EL (cell line): ENCODE measurements at places on chromosomes 13 and 19.

GRCh38 chr13:109331898-109332297, 454.5 kb downstream of the IRS2 start:
- peak; percentile 34 for DNase-seq

GRCh38 chr19:51480590-51480989, 2.3 kb downstream of the CEACAM18 start:
- DNase-seq = peak; percentile 7

GRCh38 chr13:99811067-99811700, 160.4 kb downstream of the ZIC5 start:
- DNase-seq = no peak

DNA sequence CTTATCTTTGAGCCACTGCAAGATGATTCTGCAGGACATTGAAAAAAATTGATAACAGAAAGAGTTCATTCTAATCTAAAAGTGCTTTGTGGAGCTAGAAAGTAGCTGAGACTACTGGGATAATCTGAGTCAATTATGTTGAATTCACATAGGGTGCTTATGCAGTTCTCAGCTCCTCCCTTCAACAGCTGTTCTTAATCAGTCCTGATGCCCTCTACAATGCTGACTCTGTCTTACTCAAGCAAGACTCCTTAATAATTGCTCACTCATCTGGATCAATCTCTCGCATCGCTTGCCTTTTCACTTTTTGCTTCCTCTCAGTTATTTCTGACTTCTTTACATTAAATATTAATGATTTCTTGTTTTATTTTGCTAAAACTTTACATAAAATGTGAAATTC, 182.1 kb downstream of the PCDH17 start:
- no peak for DNase-seq

DNA sequence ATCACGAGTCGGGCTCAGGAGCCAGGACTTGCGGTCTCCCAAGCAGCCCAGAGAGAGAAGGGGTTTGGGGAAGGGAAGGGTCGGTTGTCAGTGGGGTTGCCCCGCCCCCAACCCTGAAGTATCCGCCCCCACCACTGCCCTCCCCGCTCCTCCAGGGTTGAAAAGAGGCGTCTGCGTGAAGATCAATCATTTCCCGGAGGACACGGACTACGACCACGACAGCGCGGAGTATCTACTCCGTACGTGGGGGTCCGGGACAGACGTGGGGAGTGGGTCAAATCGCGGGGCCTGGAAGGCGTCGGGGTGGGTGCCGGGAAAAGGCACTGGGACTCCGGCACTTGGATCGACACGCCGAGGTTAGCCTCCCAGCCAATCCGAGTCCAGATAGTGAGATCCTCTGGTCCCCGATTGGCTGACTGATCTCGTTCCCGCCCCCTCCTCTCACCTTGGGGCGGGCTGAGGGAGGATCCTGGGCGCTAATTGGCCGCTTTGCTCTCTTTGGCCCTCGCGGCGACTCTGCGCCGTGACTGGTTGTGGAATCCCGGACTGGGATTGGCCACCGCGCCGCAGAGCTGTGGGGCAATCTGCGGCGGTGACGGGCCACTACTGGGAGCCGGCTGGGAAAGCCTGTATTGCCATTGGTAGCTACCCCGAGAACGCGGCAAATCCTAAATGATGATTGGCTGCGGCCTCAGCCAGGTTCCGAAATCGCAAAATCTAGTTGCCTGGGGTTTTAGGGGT, 13.3 kb upstream of the CACNG6 start:
- DNase-seq = peak; percentile 86

DNA sequence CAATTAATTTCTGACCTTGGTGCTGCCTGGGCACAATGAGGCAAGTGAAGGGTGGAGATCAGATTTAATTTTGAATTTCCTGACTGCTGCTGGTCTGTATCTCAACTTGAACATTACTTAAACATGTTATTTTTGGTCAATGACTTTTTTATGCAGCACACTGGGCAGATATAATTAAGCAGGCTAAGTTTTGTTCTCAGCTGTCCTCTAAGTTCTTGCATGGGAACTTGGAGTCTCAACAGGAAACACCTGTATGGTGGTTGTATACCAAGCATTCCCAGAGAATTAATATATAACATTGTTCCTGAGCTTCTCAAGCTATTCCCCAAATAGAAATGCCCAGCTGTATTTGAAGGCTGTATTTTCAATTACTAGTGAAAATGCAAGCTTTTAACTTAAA, 113.5 kb upstream of the EDNRB start:
- no peak for DNase-seq

- DNase-seq = no peak
Observed at GRCh38 chr19:1237027-1237659, 662 bp downstream of the CBARP start.

DNA sequence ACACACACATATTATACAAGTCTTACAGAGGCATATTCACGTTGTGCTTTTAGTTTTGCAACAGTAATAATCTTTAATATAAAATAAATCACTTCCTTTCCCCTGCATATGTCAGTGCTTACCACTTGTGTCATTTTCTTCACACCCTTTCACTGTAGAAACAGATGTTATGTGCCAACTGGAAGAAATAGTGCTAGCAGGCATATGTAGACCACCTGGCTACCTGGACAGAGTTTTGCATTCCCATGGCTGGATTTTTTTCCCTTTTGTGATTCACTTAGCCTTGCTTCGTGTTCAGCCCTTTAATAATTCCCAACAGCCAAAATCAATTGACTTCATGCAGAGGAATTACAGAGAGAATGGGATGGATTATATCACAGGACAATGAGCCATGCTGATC, 399.1 kb upstream of the SPRY2 start:
- DNase-seq = no peak

GRCh38 chr13:85661675-85662074, 137.5 kb downstream of the SLITRK6 start:
- DNase-seq = no peak

DNA sequence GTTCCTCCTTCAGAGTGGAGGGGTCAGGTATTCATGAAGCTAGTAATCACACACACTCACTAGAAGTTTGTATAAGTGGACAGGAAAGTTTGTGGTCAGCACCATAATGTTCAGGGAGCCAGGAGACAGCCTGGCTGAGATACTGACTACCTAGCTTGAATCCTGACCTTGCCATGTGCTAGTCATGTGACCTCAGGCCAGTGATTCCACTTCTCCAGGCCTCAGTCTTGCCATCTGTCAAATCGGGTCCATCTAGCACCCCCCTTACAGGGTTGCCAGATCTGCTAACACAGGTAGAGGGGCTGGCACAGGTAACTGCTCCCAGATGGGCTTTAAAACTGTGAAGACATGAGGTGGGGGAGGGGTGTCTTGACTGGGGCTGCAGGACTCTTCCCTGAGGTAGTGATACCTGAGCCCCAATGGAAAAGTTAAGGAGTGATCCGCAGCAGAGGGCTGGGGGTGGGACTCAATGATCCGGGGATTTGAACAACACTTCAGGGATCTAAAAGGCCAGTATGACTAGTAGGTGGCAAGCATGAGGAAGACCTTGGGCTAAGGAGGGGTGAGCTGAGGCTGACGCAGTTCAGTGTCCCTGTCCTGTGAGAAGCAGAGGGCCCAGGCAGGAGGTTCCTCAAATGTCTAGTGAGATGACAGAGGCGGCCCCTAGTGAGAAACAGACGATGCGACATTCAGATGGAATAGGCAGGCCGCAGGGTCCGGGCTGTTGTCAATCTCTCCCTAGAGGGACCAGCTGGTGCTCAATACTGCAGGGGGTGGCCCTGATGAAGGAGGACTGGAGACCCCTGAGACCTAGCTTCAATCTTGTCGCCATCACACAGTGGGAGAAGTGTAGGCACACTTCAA, 8.5 kb downstream of the ACTMAP start:
- no peak for DNase-seq

DNA sequence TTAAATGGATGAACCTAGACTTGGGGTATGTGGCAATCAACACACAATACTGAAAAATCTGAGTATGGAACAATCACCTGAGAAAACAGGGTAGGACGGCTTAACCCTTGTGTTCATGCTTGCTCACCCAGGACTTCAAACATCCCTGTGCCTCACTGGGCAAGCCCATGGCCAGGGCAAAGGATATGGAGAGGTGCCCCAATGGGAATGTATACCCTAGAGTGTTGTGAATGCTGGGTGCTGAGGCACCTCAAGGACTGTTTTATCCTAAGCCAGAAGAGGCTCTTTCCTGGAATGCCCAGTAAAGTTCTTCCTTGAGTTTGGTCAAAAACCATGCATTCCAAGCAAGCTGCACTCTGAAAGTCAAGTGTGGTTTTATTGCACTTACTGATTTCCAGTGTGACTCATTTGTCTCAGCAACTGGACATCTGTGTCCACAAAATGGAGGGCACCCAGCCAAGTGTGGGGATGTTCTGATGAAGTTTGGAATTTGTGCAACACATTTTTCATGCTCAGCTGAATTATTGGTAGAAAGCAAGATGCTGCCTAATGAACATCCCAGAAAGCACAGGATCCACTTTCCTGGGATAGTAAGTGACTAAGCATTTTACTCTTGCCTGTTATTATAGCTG, 531.3 kb downstream of the RFC3 start:
- DNase-seq = peak; percentile 99

DNA sequence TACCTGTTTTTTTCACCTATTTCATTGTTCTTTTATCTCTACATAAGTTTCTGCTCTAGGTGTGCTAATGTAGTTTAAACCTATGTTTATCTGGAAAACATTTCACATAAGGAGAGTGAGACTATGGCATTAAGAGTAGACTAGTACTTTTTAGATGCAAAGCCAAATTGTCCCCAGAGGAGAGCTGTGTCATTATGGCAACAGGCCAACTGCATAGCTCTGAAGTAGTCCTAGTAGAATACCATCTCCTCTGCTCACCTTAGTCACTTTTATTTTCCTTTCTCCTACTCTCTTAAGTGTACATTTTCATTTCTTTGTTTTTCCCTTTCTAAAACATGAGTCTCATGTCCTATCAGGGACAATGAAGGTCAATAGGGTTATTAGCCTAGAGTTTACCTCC, 123.1 kb downstream of the ITGBL1 start:
- no peak for DNase-seq

- no peak for DNase-seq
Observed at GRCh38 chr19:10145031-10145430, 25.3 kb upstream of the EIF3G start.

DNA sequence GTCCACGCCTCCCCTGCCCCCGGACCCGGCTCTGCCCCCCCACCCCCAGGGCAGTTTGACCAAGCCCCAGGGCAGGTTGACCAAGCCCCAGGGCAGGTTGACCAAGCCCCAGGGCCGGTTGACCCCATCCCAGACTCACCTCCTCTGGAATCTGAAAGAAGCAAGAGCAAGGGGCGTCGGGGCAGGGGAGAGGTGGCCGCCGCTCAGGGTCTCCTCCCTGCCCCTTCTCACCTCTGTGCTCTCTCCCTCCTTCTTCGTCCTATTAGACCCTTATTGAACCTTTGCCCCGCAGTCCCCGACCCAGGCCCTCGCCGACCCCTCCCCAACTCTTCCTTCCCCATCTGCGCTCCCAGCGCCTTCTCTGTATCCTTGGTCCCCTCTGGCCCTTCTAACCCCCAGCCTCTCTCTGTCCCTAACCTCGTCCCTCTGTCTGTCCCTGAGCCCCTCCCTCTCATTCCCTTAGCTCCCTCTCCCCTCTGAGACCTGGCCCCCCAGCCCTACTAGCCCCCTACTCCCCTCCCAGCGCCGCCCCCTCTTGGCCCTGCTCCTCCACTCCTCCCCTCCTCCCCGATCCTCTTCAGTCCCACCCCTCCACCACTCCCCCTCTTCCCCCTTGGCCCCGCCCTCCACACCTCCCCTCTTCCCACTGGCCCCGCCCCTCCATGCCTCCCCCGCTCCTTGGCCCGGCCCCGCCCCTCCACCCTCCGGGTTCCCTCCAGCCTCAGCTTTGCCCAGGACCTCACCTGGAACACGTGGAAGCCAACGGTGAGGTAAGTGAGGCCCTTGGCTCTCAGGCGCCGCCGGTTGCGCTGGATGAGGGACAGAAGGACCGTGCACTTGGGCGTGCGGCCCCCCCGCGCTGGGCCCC, 7.6 kb downstream of the CAPN12 start:
- DNase-seq = peak; percentile 52

- no peak for DNase-seq
Observed at GRCh38 chr19:30335306-30335886, 36.8 kb upstream of the ZNF536 start.

DNA sequence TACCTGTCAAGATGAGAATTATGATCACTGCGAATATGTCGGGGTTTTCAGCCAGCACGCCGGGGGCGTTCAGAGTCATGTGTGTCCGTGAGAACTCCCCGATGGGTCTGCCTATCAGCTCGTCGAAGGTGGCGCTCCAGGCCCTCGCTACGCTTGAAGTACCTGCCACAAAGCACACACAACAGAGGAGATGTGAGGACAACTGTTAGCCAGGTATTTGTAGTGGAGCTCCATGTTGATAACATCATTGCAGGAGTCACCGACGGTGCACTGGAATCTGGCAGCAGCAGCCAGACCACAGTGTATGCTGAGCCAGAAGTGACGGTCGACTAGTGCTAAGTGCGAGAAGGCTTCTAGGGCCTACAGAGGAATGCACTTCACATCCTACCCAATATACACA, 62.7 kb downstream of the SLC7A1 start:
- no peak for DNase-seq

DNA sequence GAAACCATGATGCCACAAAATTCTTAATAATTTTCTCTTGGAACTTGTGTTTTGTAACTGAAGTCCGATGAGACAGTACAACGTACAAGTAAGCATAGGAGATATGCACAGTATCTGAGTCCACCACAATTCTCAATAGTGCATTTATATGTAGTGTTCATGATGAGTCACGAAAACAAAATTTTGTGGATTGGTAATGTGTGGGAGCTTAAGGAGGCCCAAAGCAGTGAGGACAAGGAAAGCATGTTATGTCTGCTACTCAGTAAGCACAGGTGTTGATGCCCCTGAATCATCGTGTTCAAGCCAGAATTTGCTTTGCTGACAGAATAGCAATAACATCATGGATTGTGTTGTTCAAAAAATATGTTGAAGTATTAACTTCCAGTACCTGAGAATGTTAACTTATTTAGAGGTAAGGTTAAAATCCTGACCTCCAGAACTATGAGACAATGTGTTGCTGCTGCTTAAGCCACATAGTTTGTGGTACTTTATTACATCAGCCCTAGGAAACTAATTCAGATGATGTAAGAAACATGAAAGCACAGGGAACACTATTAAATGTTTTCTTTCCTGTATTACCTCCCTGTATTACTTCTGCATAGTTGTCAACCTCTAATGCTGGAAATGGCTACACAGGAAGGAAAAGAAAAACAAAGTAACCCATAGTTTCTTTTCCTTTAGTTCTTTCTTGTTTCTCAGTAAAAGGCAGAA, 201.3 kb downstream of the SLITRK6 start:
- DNase-seq = no peak

- no peak for DNase-seq
Observed at GRCh38 chr13:109737046-109737573, 49.3 kb downstream of the IRS2 start.

GRCh38 chr19:3554254-3555083, 2.9 kb downstream of the MFSD12 start:
- no peak for DNase-seq
